ENCODE measurements at places on chromosomes 7 and 10.
A peak's percentile ranks its signal among the peaks of the same experiment; 100 is the strongest.

DNA sequence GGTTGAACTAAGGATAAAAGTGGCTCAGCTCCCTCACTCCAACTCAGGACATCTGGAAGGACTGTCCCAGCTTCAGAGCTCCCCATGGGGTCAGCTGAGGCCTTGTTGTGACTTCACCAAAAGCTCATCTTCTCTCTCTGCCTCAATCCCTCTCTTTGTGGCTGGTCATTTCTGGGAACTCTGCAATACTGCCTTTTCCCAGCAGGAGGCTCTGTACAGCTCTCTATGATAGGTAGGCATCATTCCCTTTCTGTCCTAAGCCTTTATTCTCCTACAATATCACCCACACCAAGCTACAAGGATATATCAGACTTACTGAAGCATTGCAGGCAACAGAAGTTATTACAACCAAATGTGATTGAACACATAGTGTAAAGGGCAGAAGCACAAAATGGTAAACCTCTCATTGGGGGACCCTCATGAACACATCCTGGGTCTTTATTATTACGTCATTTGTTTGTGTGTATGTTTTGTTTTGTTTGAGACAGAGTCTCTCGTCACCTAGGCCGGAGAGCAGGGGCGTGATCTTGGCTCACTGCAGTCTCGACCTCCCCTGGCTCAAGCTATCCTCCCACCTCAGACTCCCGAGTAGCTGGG, 36.7 kb upstream of the PRPS1L1 start:
- no peak for DNase-seq

DNA sequence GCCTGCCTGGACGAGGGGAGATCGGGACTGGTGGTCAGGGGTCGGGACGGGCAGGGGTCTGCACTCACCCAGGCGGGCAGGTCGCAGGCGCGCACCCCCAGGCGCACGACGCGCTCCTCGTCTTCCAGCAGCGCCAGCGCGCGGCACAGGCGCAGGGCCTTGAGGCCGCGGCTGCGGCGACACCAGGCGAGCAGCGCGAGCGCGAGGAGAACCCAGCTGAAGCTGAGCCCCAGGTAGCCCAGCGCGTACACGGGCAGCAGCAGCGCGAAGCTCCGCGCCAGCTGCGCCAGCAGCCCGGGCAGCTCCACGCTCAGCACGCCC, 328 bp downstream of the ESYT2 start:
- peak; percentile 59 for DNase-seq

- DNase-seq, result no peak
Observed at GRCh38 chr10:46094931-46095750, 49.1 kb upstream of the MSMB start.

DNA sequence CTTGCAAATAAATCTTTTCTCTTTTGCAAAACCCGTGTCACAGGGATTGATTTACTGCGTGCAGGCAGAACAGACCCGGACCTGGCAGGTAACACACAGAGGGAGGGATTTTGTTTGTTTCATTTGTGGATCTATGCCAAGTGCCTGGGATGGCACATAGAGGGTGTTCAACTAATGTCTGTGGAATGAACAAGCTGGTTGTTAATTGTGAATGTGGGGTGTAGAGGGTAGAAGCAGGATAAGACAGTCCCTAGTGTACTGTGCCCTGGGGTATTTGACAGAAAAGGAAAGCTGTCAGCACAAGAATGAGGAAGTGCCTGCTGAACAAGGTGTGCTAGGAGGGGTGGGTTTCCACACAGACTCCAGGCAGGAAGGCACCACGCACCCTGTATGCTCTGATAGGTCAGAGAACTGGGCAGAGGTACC, 331.8 kb downstream of the CALN1 start:
- no peak for DNase-seq

DNA sequence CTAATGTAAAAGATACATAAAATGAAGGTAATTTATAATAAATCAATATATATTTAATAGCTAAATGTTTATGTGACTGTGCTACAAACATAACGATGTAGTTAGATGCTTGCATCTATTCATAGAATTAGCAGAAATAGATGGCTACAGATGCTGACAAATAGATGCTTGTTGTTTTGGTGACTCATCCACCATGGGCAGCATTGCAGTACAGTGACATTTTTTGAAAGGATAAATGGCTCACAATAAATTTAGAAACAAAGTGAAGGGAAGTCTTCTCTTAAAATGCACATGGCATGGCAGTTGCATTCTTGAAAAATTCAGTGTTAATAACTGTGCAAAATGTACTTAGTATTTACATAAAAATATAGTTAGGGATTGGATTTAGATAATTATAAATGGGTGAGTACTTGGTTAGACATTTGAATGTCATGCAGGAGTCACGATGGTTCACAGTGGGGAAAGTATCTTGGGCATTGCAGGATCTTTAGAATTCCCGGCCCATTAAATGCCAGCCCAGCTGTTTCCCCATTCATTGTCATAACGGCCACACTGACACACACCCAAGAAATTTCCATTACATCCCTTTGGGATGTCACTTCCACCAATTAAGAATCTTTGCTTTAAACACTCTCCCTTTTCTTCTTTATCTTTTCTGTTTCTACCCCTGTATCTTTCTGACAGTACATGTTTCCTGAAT, 564.1 kb downstream of the ATRNL1 start:
- DNase-seq, result no peak

DNA sequence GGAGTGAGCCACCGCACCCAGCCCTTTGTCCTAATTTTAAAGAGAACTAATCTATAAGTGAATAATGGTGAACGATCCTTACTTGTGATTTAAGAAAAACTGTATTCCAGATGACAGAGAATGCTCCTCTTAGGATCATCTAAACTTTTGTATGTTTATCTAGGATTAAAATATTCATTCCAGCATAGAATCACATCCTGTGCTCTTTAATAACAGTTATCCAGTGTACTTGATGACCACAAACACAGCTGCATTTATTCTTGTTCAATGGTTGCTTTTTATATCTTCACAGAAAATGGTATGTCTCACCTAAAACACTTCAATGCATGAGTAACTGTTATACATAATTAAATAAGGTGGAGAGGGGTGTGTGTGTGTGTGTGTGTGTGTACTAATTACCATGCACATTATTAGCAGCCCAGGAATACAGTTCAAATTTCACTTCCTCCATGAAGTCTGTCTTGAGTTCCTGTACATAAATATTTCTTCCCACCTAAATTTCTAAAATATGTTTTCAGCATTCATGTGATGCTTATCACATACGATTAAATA, 38.5 kb upstream of the SEMA3C start:
- no peak for DNase-seq

DNA sequence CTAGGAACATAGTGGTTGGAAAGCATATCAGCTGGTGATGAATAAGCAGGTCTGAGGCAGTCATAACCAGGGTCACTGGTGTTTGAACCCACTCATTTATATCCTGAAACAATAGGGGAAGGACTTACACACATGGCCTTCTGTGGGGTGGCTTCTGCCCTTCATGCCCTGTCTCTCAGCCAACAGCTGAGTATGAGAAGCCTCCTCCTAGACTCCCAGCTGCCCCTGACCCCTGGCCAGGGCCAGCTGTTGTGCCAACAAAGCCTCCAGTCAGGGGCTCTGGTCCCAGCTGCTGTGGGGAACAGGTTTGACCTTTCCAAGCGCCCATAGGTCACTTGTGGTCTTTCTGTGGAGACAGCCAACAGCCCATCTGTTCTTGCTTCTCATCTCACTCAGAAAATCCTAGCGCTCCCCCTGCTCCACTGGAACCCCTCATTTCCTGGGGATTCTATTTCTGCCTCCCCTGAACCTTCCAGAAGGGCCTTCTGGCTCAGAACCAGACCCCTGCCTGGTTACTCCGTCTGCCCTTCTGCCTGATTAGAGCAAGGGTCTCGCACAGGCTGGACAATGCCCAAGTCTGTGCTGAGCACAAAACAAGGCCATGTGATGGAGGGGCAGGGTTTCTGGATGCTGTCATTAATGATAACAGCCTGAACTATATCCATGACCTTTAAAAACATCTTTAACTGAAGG, 9.7 kb upstream of the PURB start:
- DNase-seq, result no peak

GRCh38 chr7:151624246-151624928, 104.7 kb upstream of the RHEB start:
- no peak for DNase-seq

DNA sequence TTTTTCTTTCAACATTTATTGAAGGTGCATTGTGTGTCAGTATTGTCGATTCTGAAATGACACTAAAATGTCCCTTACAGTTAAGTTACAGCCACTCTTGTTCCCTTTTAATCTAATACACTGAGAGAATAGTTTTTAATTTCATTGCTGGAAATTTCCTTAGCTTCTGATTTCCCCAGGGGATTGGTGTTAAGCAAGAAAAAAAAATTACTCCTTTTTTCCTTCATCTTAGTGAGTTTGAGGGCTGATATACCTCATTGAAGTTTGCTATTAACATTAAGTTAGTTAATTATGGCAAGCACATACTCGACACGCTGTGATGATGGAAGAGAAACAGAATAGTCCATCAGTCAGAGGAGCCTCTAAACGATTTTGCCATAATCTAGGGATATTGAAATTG, 57.0 kb upstream of the EXOC4 start:
- no peak for DNase-seq

DNA sequence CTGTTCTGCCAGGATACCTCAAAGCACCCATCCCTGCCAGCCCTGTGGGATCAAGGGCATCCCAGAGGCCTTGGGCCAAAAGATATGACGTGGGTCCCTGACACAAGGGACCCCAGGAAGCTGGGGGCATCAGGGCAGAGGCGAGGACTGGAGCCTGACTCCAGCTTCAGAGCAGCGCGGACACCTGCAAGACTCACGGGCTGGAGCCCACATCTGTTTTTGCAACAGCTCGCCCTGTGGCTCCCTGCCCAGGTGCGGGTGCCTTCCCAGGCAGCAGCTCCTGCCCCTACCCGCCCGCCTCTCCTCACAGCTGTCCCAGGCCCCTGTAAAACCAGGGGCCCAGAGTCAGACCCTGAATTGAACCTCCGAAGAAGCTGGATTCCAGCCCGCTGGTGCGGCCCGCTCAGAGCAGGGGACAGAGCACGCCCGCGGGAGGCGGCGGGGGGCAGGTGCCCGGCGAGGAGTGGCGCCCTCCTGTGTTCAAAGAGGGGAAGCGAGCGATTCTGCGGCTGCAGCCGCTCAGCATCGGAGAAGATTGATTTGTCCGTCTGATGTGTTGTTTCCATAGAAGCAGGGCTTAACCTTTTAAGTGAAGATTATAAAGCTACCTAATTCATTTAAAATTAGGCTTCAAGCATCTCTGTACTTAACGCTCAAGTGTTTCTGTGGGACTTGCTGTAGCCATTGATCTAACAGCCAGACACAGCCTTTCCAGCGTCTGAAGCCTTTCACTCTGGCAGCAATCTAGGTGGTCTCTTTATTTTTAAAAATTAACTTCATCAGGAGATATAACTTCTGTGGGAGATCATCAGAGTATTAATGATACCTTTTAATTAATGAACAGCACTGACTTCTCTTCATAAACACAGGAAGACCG, 88.4 kb downstream of the BEND7 start:
- DNase-seq, result peak; percentile 22

DNA sequence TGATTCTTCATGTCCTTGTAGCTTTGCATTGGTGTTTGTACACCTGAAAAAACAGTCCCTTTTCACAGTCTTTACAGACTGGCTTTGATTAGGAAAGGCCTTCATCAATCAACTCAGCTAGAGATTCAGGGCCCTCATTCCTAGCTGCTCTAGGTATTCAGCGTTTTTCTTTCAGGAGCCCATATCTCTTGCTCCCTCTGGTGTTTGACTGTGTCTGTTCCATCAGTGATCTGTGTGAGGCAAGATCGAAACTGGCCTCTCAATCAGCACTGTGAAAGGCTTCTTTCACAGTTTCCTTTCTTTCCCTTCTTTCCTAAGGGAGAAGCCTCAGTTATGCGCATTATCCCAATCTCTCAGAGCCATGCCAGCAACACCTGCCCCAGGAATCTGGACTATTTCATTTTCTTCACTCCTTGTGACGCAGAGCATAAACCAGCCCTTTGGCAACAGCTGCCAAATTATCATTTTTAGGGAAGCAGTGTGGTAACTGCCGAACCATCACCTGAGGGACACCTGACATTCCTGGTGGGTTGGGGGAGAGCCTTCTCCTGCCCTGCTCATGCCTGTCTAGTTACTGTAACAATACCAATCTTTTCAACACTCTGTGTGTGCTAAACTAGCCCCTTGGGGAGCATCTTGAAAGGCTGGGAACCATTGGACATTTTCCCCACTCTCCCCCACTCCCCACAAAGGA, 75.7 kb upstream of the CCDC71L start:
- no peak for DNase-seq

DNA sequence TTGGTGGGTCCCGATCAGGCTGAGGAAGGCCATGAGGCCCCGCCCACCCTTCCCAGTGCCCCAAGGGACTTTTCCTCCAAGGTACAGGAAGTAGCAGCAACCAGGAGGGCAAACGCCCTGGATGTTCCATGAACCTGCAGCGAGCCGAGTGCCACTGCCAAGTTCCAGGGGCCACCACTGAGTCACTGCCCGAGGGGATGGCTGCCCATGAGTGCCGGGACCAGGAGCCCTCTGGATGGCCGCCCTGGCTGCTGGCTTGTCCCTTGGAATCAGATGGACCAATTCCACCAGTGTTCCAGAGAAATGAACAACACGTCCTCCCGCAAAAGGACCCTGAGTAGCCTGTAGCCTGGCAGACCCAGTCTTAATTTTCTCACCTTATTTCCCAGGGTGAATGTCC, 74.2 kb downstream of the ZRANB1 start:
- no peak for DNase-seq

- DNase-seq, result no peak
Observed at GRCh38 chr7:135943134-135943879, 33.9 kb downstream of the MTPN start.

DNA sequence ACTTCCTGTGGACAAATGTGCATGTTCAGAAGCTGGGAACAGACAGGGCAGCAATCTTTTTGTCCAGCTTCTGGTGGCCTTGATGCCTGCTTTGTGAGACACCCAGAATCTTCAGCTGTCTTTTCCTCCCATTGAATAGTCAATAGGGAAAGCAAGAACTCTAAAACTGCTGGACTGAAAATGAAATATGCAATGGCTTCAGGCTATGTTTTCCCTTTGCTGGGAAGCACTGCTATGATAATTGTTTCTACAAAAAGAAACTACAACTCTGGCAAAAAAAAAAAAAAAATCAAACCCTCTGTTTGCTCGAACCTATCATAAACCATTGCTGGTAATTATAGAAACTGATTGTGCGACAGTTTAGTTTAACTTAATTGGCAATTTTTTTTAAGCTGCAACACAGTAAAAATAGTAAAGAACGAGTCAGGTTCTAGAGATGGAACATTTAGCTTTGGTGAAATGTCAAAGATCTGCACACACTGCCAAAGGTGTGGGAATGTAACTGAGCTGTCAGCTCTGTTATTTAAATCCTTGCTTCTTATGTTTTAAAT, 79.1 kb upstream of the NEUROD6 start:
- DNase-seq, result no peak

DNA sequence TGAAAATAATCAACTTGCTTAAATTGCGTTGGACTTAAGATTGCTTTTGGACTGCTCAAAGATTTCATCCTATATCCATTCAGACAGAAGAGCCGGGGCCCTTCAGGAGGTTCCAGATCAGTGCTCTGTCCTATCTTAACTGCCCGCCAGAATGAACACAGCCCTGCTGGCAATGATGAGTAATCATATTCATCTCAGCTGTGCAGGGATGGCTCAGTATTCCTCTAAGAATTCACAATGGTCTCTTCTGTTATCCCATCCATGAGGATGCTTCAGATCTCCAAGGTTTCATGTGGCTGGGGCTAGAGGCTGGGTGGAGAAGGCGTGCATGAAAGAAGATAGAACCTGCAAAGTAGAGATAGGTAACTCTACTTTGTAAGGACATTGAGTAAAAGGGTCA, 80.0 kb upstream of the NPVF start:
- DNase-seq, result no peak

- no peak for DNase-seq
Observed at GRCh38 chr10:73968098-73968521, 29.8 kb upstream of the VCL start.
